Naive thymus-derived CD8-positive, alpha-beta T cell (primary cell): ENCODE measurements at places on chromosomes 5 and 9. TPM values are rescaled to one million over a fixed set of nuclear protein-coding genes. Genes with fewer than 3 reads are reported as not detected.

- DNase-seq: no peak
These were observed 111.0 kb upstream of the SPDL1 start for GRCh38 chr5:169472544-169472943.

DNA sequence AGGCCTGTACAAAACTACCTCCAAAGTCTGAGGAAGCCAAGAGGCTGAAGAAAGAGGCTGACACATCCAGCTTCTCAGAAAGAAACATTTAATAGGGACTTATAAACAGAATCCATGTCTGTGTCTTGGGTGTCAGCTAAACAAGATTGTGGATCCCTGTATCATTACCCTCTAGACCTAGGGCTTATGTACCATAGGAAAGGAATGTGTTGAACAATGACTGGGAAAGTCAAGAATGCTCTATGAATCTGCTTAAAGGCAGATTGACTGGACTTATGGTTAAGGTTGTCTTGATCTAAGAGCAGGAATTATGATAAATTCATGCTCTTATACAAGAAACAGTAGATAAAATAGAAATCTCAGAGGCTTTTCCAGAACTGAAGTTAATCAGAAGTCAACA is 335.7 kb upstream of the RPS23 start:
- no peak for DNase-seq

GRCh38 chr5:115857626-115858349 is 16.1 kb downstream of the AP3S1 start:
- no peak for DNase-seq

DNA sequence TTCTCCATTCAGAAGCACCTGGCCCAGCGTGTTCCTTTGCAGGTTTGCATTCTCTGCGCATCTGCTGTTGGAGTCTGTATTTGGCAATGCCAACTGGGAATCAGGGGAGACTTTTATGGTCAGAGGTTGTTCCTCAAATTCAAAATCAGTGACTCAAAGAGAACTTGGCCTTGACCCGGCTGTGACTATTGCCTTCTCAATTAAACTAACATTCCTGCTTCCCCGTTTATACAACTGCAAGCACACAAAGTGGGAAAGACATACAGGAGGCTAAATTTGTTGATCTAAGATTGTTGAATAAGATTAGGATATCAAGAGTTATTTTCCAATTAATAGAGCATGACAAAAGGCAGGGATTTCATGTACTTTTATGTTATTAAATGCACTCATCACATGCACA is 402.4 kb upstream of the IRX2 start:
- no peak for DNase-seq

The PCDHB12 gene
- not detected for total RNA-seq

- DNase-seq: no peak
These were observed 30.4 kb downstream of the COL15A1 start for GRCh38 chr9:98974106-98974505.

The TMEM215 gene
- not detected for total RNA-seq

DNA sequence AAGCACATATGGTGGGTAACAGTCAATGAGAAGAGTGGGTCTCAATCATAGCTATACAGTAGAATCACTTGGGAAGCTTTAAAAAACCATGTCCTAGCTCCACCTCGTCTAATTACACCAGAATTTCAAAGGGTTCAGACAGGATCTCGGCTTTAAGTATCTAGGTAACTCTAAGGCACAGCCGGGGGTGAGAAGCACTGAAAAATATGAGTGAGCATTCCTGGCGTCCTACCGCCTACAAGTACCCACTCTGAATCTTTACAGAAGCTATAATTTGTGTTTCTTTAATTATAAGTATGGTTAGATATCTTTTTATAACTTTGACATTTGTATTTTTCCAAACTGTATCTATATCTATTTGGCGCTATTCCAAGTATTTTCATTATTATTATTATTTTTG is 16.1 kb downstream of the PAIP1 start:
- no peak for DNase-seq

GRCh38 chr5:154836225-154836624 is 14.2 kb downstream of the FAXDC2 start:
- DNase-seq: no peak

The BTNL8 gene
- total RNA-seq: not detected

- no peak for DNase-seq
These were observed 184.0 kb downstream of the SEMA5A start for GRCh38 chr5:9361835-9362234.

The GAS1 gene
- total RNA-seq: 0.29 TPM

The PPP6C gene
- total RNA-seq: 59.0 TPM

GRCh38 chr9:115910959-115911358 is 242.6 kb upstream of the PAPPA start:
- DNase-seq: no peak

- no peak for DNase-seq
These were observed 491.0 kb upstream of the PIK3R1 start for GRCh38 chr5:67724412-67725135.

DNA sequence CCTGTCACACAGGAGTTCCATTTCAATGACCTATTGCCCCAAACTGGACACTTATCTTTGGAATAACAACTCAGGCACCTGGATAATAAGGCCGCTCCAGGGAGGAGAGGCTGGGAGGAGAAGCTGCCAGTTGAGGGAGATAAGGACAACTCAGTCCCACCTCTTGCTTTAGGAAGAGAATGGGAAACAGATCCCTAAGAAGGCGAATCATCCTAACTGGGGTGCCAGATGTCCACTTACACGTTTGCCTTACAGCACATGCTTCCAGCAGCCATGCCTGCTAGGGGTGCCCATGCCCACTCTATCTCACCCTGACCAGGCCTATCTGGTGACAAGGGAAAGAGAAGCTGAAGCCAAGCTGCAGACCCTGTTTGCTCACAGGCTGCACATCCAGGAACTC is 6.5 kb downstream of the HK3 start:
- no peak for DNase-seq

GRCh38 chr5:142767911-142768310 is 2.3 kb upstream of the ARHGAP26 start:
- no peak for DNase-seq

DNA sequence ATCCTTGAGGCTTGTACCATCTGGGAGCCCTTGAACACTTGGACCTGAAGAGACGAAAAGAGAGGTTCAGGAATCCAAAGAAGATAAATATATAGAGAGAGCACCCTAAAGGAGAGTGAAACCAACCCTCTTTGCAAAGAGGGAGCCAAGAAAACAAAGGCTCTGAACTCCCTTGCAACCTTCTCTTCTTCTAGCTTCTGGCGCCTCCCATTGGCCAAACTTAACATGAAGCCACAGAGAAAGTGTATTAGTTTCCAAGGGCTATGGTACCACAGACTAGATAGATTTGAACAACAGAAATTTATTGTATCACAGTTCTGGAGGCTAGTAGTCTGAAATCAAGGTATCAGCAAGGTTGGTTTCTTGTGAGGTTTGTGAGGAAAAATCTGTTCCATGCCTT is 175.1 kb downstream of the HCN1 start:
- DNase-seq: no peak

- DNase-seq: no peak
These were observed 23.4 kb downstream of the C9orf50 start for GRCh38 chr9:129597355-129598088.

The IRX1 gene
- total RNA-seq: not detected

The SIMC1 gene
- 23.0 TPM for total RNA-seq

DNA sequence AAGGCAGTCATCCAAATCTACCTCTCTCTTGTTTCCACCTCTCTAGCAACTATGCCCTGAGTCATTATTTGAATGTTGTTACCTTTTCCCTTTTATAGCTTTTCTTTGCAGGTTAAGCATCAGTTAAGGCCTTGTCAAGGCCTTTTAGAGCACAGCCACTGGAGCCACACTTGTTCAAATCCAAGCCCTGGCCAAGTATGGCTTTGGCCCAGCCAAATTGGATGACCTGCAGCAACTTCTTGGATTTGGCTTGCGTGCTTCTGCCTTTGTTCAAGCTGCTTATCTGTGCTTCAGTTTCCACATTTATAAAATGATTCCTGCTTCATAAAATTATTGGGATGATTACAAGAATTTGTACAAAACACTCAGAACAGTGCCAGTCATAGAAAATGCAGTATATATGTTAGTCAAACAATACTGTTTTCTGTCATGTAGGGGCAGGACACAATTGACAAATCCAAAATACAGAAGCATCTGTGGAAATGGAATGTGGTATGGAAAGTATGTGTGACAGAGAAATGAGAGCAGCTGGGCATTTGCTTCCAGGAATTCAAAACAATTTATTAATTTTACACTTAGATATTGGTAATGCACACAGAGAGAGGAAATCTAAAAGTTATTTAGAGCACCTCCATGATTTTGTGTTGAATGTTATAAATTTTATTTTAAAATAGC is 17.9 kb upstream of the RLN1 start:
- no peak for DNase-seq

GRCh38 chr9:4855841-4856240 is 63.1 kb downstream of the RCL1 start:
- DNase-seq: no peak

GRCh38 chr9:92135576-92135975 is 20.4 kb upstream of the SPTLC1 start:
- no peak for DNase-seq

- no peak for DNase-seq
These were observed 243.0 kb upstream of the PTPRD start for GRCh38 chr9:10855847-10856246.

DNA sequence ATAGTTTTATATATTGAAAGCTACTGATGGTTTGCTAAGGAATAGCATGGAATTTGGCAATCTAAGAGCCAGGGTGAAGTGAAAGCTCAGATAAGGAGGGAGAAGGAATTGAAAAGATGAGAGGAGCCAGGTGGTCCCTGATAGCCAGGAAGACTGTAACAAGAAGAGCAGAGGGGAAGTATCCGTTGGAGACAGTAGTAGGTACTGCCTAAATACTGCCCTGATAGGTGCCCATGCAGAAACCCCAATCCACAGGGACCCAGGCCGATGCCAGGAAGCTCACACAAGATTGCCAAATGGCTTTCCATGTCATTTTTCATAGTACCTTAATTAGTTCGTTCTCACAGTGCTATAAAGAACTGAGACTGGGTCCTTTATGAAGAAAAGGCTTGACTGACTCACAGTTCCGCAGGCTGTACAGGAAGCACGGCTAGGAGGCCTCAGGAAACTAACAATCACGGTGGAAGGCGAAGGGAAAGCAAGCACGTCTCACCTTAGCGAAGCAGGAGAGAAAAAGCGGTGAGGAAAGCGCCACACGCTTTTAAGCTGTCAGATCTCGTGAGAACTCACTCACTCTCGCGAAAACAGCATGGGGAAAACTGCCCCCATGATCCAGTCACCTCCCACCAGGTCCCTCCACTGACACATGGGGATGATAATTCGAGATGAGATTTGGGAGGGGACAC is 13.0 kb downstream of the ACTL7B start:
- DNase-seq: no peak

GRCh38 chr9:133987446-133987788 is 4.7 kb downstream of the VAV2 start:
- no peak for DNase-seq

DNA sequence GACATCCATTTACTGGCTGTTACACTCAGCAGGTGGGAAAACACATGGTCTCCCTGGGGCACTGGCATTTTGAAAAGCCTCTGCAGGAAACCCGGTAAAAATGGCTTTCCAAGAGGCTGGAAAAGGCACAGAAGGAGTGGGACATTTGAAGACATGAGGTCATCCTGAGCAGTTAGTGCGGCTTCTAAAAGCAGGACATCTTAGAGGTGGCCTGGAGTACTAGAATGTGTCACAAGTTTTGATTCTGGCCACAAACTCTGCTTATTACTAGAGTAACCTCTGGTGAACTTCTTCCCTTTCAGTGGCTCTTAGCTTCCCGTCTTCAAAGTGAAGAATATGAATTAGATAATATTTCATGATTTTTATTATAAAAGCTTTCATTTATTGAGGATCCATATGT is 423.0 kb upstream of the BRINP1 start:
- no peak for DNase-seq

DNA sequence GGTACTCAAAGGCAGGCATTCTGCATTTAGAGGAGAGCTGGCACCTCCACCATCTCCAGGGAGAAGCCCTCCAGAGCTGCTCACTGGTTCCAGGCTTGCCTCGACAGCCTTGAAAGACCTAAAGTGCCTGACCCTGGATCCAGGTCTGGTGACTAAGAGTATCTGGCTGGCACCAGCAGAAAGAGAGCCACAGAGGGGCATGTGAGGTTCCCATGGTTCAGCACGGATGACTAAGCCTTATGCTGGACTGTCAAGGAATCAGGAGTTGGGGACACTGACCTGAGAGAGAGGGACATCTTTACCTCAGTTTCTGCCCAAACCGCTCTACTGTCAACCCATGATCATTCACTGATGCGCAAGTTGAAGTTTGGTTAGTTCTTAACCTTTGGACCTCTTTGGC is 3.0 kb downstream of the ACTL7A start:
- no peak for DNase-seq

The MCC gene
- 1.8 TPM for total RNA-seq

GRCh38 chr9:135958485-135958884 is 2.7 kb downstream of the UBAC1 start:
- no peak for DNase-seq

GRCh38 chr5:170655920-170656319 is 127.6 kb upstream of the GABRP start:
- DNase-seq: no peak

- DNase-seq: no peak
These were observed 82.1 kb upstream of the IL33 start for GRCh38 chr9:6133346-6134063.

The SLC25A2 gene
- 2.1 TPM for total RNA-seq

DNA sequence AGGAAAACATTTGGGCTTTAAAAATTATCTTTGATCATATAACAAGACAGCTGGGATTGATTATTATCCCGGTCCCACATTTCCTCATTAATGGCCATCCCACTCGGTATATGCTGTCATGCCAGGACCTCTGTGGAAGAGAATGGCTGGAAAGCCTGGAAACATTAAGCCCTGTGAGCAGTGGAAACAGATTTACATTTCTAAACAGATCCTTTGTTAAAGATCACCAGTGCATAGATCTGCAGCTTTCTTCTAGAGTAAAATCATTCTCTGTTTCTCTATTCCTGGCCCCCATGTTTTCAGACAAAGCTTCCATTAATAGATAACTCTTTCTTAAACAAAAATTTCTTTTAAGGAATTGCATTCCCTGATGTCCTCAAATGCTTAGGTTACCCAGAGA is 152.2 kb downstream of the CAVIN4 start:
- no peak for DNase-seq

DNA sequence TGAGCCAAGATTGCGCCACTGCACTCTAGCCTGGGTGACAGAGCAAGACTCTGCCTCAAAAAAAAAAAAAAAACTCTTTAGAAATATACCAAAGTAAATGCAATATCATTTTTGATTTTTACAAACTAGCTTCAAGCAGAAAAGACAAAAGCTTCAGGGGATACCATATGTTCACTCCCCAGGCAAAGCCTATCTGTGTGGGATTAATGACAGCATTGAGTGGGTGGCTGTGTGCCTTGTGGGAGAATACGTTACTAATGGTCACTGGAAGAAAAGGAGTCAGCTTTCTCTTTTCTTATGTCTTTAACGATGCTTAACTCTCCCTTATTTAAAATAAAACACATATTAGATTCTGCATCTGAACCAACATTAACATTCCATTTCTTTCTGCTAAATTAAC is 1.9 kb downstream of the PCA3 start:
- no peak for DNase-seq
